Testis (tissue), 5 donors: ENCODE measurements at places on chromosomes 12 and 14. TPM values are rescaled to one million over a fixed set of nuclear protein-coding genes. Genes with fewer than 3 reads are reported as not detected.
A peak's percentile ranks its signal among the peaks of the same experiment; 100 is the strongest.

- no peaks in the 10 kb centered on the region for H3K4me1 ChIP-seq
- no peaks in the 10 kb centered on the region for H3K27me3 ChIP-seq
- no peak overlapping the region for H3K27ac ChIP-seq
- H3K36me3 ChIP-seq: no peaks in the 10 kb centered on the region
- no peak overlapping the region for H3K4me3 ChIP-seq
Observed at GRCh38 chr14:33332497-33332896, 393.8 kb downstream of the NPAS3 start.

DNA sequence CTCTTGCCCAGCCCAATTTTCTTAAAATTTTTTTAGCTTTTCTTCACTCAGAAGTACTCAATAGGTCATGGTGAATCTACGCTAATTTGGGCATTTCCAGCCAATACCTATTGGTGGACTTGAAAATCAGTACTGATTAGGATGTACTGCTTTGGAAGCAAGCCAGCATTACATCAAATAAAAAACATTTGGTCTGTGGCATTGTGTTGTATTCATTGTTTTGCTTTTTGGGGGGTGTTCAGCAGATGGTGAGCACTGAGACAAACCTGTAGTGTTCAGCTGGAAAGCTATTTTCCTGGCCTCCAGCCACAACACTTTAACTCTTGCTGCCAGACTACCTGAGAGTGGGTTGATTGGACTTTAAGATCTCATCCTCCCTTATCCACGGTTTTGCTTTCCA lies 4.0 kb downstream of the MAPKAPK5 start:
- H3K27me3 ChIP-seq: no peaks in the 10 kb centered on the region
- no peak overlapping the region for H3K27ac ChIP-seq
- no peak overlapping the region for H3K4me3 ChIP-seq
- no peaks in the 10 kb centered on the region for H3K36me3 ChIP-seq
- DNase-seq: no peak

DNA sequence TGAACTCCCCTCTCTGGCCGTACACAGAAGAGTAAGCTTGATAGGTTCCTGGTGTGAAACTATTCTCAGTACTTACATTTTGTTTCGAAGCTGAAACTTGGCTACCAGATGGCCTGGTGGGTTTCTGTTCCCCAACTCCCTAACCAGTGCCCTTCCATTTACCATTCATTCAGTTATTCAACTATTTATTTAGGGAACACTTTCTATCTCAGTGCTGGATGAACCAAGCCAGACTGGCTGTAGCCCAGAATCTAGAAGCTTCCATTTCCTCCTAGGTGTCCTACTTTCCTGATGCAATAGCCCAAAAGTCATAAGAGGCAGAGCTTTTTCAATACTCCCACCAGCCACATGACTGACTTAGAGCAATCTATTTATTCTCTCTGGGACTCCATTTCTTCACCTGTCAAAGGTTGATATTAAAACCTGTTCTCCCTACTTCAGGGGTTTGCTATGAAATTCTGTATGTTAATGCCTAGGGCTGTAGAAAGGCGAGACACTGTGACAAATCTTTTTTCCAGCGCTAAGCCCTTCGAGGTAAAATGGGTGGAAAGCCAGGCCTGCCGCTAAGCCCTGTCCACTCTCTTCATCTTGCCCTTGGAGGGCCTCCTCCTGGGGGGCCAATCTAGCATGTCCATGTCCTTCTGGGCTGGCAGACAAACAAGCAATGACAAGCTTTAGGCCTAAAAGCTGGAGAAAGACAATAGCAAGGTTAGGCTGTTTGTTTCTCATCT lies 8.1 kb upstream of the IRF2BPL start:
- no peak for DNase-seq
- peaks cover 68% of the 10 kb centered on the region for H3K4me1 ChIP-seq
- no peaks in the 10 kb centered on the region for H3K27me3 ChIP-seq
- H3K27ac ChIP-seq: peak overlapping the region; percentile 61

GRCh38 chr12:127310548-127310947 lies 956.4 kb upstream of the TMEM132C start:
- no peak for DNase-seq
- H3K4me3 ChIP-seq: no peak overlapping the region
- no peaks in the 10 kb centered on the region for H3K27me3 ChIP-seq
- no peaks in the 10 kb centered on the region for H3K36me3 ChIP-seq
- H3K4me1 ChIP-seq: no peaks in the 10 kb centered on the region

GRCh38 chr14:80395031-80395430 lies 183.7 kb upstream of the DIO2 start:
- H3K27ac ChIP-seq: no peak overlapping the region
- no peak for DNase-seq
- H3K27me3 ChIP-seq: no peaks in the 10 kb centered on the region
- H3K36me3 ChIP-seq: no peaks in the 10 kb centered on the region
- H3K4me3 ChIP-seq: no peak overlapping the region

GRCh38 chr12:10042167-10042566 lies 11.7 kb downstream of the CLEC9A start:
- DNase-seq: no peak
- no peaks in the 10 kb centered on the region for H3K4me1 ChIP-seq
- no peaks in the 10 kb centered on the region for H3K27me3 ChIP-seq
- H3K36me3 ChIP-seq: no peaks in the 10 kb centered on the region

DNA sequence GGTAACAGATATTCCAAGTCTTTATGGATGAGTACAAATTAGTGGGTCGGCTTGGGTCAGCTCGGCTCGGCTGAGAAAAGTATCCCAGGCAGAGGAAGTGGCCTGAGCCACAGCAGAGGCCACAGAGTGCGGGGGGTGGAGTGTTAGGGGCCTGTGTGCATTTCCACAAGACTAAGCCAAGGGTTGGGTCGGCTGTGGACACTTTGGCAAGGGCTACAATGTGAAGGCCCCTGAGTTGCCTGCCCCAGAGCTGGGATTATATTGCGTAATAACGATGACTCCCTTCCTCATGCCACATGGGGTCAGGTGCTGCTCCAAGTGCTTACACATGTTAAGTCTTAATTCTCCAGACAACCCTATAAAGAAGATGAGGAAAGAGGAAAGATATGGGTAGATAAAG lies 11.4 kb downstream of the EVL start:
- peak; percentile 6 for DNase-seq
- H3K4me3 ChIP-seq: no peak overlapping the region
- no peaks in the 10 kb centered on the region for H3K27me3 ChIP-seq
- H3K36me3 ChIP-seq: no peaks in the 10 kb centered on the region
- H3K4me1 ChIP-seq: peaks cover 4% of the 10 kb centered on the region

DNA sequence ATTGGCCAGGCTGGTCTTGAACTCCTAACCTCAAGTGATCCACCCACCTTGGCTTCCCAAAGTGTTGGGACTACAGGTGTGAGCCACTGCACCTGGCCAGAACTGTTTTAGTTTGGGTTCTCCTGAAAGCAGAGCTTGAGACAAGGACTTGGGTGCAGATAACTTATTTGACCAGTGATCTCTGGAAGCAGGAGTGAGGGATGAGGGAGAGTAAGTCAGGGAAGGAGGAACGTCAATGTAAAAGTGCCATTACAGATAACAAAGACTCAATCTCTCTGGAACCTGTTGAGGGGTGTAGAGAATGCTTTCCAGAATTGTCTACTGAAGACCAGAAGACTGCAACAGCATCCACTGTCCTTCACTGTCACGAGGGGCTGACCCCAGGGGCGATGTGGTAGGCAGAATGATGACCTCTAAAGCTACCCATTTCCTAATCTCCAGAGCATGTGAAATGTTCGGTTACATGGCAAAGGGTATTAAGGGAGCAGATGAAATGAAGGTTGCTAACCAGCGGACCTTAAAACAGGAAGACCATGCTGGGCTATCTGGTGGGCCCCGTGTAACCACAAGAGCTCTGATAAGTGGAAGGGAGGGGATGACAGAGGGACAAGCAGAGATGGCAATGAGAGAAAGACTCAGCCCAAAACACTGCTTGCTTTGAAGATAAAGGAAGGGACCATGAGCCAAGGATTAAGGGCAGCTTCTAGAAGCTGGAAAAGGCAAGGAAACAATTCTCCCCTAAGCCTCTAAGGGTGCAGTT lies 207.8 kb downstream of the RBM19 start:
- H3K27me3 ChIP-seq: no peaks in the 10 kb centered on the region
- DNase-seq: no peak
- H3K4me1 ChIP-seq: no peaks in the 10 kb centered on the region
- no peaks in the 10 kb centered on the region for H3K36me3 ChIP-seq

DNA sequence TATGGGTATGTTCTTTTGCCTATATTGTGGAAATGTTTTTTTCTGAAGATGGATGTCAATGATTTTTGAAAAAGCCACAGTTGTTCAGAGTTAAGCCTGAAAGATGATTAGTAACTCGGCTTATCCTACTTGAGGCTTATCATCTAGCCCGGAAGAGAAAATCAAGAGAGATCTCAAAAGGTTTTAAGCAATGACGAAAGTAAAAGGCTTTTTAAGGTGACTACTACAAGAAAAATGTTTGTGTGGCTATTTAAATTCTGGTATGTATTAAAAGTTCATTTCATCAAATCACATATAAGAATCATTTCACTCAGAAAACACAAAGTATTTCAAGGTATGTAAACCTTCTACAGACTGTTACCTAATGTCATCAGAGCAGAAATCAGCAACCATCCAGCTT lies 40.2 kb downstream of the HEATR5A start:
- H3K4me1 ChIP-seq: peaks cover 5% of the 10 kb centered on the region
- H3K27ac ChIP-seq: no peak overlapping the region
- DNase-seq: no peak
- no peaks in the 10 kb centered on the region for H3K27me3 ChIP-seq

GRCh38 chr14:79540394-79540793 lies 670.9 kb downstream of the DIO2 start:
- H3K27ac ChIP-seq: no peak overlapping the region
- no peaks in the 10 kb centered on the region for H3K27me3 ChIP-seq
- H3K4me3 ChIP-seq: no peak overlapping the region
- H3K4me1 ChIP-seq: no peaks in the 10 kb centered on the region
- no peak for DNase-seq

DNA sequence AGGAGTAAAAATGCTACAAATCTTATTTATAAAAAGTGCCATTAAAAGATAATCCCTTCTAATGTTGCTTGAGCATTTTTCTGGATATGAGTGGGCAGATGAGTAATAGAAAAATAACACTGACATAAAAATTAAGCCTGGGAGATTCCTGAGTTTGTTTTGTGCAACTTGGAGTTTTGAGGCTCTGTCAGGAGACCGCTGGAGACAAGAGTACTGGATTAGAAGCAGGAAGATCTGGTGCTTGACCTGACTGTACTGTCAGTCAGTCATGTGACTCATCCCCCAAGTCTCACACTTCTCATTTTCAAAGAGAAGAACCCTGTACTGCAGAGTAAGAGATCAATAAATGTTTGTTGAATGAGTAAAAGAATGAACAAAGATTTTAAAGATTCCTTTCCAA lies 29.4 kb downstream of the ANO4 start:
- H3K27me3 ChIP-seq: no peaks in the 10 kb centered on the region
- H3K36me3 ChIP-seq: no peaks in the 10 kb centered on the region
- H3K4me1 ChIP-seq: no peaks in the 10 kb centered on the region
- no peak for DNase-seq
- no peak overlapping the region for H3K27ac ChIP-seq
- no peak overlapping the region for H3K4me3 ChIP-seq

The HSPB8 gene
- 29.7 TPM for total RNA-seq

The MEG3 gene
- total RNA-seq: 228 TPM

The SIRT4 gene
- total RNA-seq: 5.0 TPM

The MYG1 gene
- 117 TPM for total RNA-seq

The PUS1 gene
- 26.0 TPM for total RNA-seq

The ATF7 gene
- total RNA-seq: 55.1 TPM

The LHX5 gene
- not detected for total RNA-seq

The NFYB gene
- 33.8 TPM for total RNA-seq
